ENCODE measurements at places on chromosomes 5 and 9.

- no peak overlapping the region for H3K4me3 ChIP-seq
- no peaks in the 10 kb centered on the region for H3K4me1 ChIP-seq
- no peak overlapping the region for H3K27ac ChIP-seq
- no peaks in the 10 kb centered on the region for H3K36me3 ChIP-seq
These were observed 6.7 kb upstream of the NXNL2 start for GRCh38 chr9:88528080-88528790.

- no peaks in the 10 kb centered on the region for H3K36me3 ChIP-seq
- no peak for DNase-seq
- no peak overlapping the region for H3K4me3 ChIP-seq
- H3K27ac ChIP-seq, result no peak overlapping the region
These were observed 31.5 kb upstream of the ALDH1B1 start for GRCh38 chr9:38360839-38361472.

DNA sequence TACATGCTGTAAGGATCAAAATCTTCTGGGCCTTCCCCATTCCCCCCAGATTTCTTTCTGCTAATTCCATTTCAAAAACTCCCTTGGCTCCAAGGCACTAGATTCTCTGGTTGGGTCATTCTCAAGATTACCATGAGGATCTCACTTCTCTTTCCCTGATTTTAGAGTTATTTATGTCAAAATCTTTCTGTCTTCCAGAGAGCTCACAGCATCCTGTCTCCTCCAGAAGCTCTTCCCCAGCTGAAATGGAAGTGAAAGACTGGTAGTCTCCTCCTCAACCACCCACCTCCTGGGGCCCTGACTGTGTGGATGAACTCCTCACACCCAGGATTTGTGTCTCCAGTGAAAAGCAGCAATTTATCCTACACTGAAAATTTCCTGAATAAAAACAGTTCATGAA is 11.9 kb upstream of the ZNF366 start:
- H3K27ac ChIP-seq, result no peak overlapping the region
- no peak overlapping the region for H3K4me3 ChIP-seq
- peaks cover 12% of the 10 kb centered on the region for H3K4me1 ChIP-seq
- no peaks in the 10 kb centered on the region for H3K36me3 ChIP-seq
- no peak for DNase-seq
- H3K27me3 ChIP-seq, result no peaks in the 10 kb centered on the region

DNA sequence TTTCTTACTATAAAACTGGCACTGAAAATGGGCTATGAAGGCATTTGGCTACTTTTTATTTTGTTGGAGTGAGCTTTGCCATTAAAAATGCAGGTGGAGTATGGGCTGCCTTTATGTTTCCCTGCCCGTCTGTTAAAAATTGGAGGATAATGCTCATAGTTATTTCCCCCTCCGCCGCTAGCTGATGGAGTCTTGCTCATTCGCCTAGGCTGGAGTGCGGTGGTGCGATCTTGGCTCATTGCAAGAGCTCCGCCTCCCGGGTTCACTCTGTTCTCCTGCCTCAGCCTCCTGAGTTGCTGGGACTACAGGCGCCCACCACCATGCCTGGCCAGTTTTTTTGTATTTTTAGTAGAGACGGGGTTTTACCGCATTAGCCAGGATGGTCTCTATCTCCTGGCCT is 8.6 kb downstream of the G3BP1 start:
- no peaks in the 10 kb centered on the region for H3K27me3 ChIP-seq
- H3K4me3 ChIP-seq, result no peak overlapping the region
- peaks cover 15% of the 10 kb centered on the region for H3K36me3 ChIP-seq
- H3K27ac ChIP-seq, result no peak overlapping the region

GRCh38 chr9:95570646-95571045 is 53.9 kb upstream of the PTCH1 start:
- H3K27ac ChIP-seq, result no peak overlapping the region
- peaks cover 7% of the 10 kb centered on the region for H3K4me1 ChIP-seq
- no peak for DNase-seq
- H3K27me3 ChIP-seq, result peaks cover 7% of the 10 kb centered on the region

DNA sequence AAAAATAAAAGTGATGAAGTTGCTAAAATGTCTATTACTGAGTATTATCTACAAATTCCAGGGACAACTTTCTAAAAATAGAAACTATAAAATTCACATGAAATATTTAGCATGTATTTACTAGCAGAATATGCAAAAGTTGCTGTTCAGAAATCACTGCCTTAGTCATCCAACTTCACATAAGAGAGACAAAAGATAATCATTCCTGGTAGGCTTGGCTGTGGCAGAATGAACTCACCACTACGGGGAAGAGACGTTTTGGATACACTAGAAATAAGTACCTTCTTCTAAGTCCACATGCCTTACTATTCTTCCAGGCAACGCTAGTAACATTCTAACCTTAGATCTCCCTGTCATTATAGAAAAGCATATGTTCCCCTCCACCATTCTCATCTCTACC is 272.2 kb downstream of the BNC2 start:
- H3K4me1 ChIP-seq, result no peaks in the 10 kb centered on the region
- no peak overlapping the region for H3K27ac ChIP-seq
- no peaks in the 10 kb centered on the region for H3K36me3 ChIP-seq
- no peak for DNase-seq
- no peaks in the 10 kb centered on the region for H3K27me3 ChIP-seq

- no peaks in the 10 kb centered on the region for H3K27me3 ChIP-seq
- no peaks in the 10 kb centered on the region for H3K4me1 ChIP-seq
- H3K36me3 ChIP-seq, result no peaks in the 10 kb centered on the region
- no peak for DNase-seq
- H3K4me3 ChIP-seq, result no peak overlapping the region
- H3K27ac ChIP-seq, result no peak overlapping the region
These were observed 218.1 kb upstream of the CD180 start for GRCh38 chr5:67414712-67415111.

Measured in upper lobe of right lung (tissue), 1 donor.